ENCODE measurements at places on chromosomes 4 and X.

DNA sequence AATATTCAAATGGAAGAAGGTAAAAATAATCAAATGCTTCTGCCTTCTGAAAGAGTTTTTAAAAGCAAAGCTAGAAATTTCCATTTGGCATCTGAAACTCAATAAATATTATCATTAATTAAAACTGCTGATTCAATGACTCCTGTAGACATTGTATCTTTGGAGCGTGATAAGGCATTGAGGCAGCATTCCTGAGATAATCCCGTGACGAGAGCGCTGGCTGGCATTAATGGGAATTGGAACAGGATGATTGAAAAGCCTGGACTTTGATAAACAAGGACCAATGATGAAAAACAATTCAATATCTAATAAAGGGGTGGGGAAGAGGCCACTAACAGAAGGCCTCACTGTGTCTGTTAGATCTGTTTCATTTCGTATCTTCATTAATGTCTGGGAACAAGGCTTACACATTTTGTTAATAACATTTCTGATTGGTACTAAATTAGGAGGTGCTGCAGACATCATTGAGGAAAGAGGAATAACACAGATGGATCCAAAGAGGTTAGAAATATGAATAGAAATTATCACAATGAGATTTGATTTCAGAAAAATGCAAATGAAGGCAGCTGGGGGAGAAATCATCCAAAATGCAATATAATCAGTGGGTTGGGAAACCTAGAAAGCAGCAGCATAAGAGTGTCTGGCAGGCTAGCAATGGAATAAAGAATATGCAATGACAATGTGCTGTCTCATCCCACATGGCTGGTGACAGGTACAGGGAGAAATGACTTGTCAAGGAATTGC, 102.3 kb downstream of the SCD5 start:
- no peak for DNase-seq

DNA sequence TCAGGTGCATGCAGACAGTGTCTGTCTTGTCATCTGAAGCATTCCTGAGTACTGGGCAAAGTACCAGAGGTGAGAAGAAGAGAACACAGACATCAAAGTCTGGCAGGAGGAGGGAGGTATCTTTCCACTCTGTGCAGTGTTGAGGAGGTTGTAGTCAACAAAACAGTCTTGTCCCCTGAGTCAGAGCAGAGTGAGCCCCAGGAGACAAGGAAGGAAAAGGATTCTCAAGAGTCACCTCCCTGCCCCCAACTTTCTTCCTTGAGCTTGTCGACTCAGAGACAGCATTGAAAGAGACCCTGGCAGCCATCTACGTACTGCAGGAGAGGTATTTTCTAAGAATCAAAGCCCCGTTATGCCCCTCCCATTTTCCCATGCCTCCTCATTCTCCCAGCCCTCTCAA, 4.4 kb upstream of the SRPX start:
- DNase-seq = no peak

- DNase-seq = no peak
These were observed 33.4 kb downstream of the METTL14 start for GRCh38 chr4:118718511-118719170.

GRCh38 chr4:163548481-163549243, 54.2 kb downstream of the TMA16 start:
- no peak for DNase-seq

DNA sequence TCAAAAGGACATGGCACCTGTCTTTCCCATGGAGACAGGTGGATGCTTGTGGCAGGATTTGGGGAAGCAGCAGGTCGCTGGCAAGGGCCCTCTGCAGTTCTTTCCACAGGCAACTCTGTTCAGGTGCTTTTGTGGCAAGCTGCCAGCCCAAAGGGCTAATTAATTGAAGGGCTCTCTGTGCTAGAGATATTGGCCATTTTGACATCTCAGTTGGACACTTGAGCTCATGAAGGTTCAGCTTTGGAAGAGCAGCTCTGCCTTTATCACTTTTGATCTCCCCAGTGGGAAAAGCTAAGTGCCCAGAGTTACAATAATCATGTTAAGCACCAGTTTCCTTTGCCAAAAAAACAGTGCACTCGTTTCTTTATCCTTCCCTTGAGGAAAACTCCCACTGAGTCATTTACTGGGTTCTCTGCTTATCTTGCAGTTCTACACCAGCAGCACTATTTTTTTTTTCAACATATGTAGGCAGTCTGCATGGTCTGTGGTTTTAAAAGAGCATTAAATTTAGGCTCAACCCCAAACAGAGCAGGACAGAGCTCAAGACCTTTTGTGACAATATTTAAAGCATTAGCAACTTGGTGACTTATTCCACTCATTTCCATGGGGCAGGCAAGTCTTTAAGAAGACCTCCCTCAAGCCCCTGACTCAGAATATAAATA, 336.4 kb upstream of the RASGEF1B start:
- DNase-seq = no peak

- DNase-seq = no peak
These were observed 44.8 kb upstream of the NSG1 start for GRCh38 chr4:4341861-4342650.

DNA sequence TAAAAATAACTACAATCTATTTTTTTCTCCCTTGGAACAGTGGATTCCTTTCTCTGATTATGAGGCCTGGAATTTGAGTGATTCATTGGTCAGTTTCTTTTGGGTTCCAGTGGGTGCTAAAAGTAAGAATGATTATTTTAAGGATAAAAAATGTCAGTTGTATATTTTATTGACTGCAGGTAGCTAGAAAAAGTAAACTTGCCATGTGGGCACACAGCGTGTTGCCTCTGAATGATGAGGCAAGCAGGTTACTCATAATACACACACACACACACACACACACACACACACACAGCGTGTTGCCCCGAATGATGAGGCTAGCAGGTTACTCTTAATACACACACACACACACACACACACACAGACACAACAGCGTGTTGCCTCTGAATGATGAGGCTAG, 13.8 kb downstream of the GALNT7 start:
- DNase-seq = no peak

GRCh38 chrX:37638047-37638446, 47.5 kb upstream of the XK start:
- DNase-seq = no peak

DNA sequence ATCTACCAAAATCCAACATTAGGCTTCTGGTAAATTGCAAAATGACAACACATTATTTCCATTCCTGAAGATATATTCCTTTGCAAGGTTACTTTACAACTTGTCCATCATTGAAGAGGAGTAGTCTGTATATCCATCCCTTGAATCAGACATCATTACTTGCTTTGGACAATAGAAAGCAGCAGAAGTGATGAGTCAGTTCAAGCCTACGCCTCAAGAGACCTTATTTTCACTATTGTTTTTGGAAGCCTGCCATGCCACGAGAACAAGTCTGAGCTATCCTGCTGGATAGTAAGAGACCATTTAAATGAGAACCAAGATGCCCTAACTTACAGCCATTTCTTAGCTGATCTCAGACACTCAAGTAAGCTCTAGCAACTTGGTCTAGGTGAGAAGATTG, 246.0 kb upstream of the HHIP start:
- no peak for DNase-seq

Data from stimulated activated CD4-positive, alpha-beta T cell treated with anti-CD3 and anti-CD28 coated beads, Interleukin-1b, Interleukin-23, amount 100 ng/mL, for 24 hours (primary cell).